ENCODE measurements at places on chromosomes 5 and 9.

DNA sequence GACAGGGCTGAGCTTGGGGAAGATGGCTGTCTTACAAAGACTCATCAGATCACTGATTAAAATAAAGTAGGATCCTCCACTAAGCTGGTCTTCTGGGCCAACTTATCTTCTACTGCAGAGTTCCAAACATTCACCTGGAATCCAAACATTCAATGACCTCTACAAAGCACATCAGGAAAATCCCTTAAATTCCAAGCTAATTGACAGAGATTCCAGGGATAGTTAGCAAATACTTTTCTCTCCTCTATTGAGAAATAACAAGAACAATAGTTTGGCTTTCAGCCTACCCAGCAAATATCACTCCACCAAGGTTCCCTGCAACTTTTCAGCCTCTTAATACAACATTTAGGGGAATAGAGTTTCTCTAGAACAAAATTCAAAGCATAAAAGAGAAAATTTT is 140.6 kb upstream of the LIFR start:
- DNase-seq, result no peak

GRCh38 chr5:153964191-153964879 is 74.4 kb downstream of the FAM114A2 start:
- DNase-seq, result no peak

DNA sequence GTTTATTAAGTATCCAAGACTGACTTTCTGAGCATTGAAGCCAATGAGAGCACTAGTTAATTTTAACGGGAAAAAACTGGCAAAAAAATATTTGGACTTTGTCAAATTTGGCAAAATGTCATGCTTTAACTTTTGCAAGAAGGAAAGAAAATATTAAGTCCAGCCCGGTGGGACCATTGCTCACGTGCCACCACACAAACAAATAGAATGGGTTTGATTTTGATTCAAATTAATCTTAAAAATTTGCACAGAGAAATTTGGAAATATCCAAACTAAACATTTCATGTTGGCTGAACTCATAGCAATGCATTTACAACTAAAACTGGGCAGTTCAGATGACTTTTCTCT is 302.2 kb downstream of the EBF1 start:
- DNase-seq, result no peak

- no peak for DNase-seq
Measured at GRCh38 chr9:123323196-123324013, 32.6 kb upstream of the CRB2 start.

DNA sequence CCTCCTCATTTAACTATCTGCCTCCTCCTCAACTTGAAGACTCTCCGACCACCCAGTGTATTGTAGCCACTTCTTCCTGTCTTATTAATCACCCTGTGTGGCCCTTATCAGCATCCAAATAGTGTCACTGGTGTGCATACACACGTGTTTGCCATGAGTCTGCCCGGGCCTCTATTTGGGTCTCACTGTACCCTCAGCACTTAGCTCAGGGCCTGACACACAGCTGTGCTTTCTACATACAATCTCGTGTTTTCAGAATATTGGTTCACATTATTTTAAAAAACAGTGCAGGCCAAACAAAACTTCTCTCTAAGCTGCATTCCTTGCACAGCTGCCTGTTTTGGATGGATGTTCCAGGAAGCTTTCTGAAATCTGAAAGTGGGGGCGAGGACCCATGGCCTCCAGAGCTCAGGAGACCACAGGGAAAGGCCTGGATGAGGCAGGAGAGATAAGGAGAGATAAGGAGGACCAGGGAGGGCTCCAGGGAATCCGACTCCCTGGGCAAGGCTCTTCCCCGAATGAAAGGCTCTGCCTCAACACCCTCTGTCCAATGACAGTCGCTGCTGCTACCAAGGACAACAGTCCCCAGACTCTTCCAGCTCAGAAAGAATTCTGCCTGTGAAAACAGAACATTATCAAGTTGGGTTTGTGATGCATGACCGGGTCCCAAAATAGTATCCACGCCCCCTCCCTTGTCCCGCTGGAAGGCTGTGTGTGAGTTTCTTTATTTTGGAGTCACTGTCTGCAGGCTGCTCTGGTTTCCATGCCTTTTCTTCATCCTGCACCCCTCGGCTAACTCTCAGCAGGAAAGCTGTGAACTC is 255.6 kb downstream of the NSG2 start:
- no peak for DNase-seq

GRCh38 chr9:93131599-93132286 is 2.3 kb downstream of the NINJ1 start:
- no peak for DNase-seq

GRCh38 chr5:168553377-168554130 is 24.4 kb downstream of the FBLL1 start:
- no peak for DNase-seq

DNA sequence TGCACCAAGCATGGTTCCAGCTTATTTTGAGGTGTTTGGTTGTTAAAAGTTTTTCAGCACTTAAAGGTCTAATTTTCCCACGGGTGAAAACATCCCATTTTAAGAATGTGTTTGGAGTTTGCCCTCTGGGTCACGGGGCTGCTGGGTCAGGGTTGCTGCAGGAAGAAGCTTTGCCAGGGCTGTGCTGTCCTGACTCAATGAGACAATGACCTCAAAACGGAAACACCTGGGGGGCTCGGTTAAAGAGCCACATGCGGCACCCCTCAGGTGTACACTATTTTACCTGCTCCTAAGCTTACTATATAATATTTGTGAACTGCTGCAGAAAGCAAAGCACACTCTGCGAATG is 27.6 kb downstream of the UBE2QL1 start:
- no peak for DNase-seq

DNA sequence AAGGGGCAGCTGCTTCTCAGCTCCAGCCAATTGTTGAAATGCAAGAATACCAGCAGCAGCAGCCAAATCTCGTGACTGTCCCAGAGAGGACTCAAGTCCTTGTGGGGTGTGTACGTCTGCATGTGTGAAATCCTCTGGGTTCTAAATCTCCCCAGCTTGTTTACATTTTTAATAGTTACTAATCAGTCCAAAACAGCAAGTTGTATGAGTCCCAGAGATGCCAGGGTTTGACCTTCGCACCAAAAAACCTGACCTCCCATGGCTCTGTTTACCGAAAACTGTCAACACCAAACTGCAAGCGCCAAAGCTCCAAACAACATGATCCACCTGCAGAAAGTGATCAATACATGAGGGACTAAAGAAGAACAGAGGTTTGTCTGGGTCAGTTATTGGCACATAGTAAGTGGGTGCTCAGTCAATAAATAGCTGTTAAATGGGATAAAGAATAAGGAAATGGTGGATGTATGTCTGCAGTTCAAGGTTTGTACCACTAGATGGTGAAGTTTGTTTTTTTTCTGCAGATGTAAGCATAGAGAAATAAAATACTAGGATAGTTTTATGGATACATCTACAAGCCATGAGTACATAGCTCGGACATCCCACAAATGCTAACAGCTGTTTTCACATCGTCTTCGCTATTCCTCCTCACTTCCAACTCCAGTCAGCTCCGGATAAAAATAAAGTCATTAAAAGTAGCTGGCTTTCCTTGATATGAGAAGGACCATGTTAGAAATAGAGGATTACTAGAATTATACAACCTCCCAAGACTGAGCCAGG is 85.3 kb upstream of the ADRB2 start:
- DNase-seq, result no peak

DNA sequence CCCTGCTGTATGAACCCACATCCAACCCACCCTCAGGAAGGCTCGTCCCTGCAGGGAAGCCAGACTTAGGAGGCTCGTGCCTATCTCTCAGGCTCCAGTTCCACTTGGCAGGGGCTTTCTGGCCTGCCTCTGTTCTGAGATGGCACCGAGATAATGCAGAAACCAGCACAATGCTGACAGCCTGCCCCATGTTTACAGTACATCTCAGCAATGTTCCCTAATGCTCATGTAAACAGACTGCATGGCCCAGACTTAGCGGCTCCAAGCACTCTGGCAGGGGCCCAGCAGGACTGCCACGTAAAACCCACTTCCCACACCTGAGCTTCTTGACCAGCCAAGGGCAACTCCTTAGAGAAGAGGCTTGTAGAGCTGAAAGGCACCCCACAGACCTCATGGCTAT is 499.5 kb upstream of the BRINP1 start:
- DNase-seq, result no peak

GRCh38 chr5:61329550-61330128 is 2.4 kb upstream of the ZSWIM6 start:
- DNase-seq, result no peak

DNA sequence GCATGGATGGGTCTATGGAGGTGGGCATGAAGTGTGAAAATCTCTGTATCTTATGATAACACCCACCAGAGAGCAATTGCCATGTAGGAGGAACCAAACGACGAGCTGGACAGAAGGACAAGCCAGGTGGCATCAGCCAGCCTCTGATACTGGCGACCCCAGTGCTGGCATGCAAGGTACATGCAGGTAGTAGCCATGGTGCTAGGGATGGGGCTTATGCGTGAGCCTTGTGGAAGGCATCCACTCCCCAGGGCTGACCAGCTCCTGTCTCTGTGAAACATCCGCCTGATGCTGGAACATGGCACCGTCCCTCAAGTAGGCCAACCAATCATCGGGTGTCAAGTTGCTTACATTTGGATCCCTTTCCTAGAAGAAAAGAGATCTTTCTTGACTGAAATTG is 412.9 kb downstream of the GADD45G start:
- DNase-seq, result no peak

- no peak for DNase-seq
Measured at GRCh38 chr5:66415208-66415607, 181.0 kb upstream of the MAST4 start.

DNA sequence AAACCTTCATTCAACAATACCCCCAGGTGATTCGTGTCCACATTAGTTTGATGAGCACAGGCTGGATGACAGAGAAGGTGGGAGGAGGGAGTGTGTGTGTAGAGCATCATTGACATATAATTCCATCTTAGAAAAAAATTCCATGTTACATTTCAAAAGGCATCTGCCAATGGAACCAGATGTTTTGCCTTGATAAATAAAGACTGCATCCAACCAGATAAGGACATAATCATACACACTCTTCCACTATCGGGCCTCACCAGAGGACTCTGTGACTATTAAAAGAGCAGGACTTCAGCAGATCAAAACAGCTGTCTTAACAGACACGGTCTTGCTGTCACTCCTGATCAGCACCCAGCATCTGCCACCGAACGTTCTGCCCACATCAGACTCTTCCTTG is 96.4 kb upstream of the SPIN1 start:
- no peak for DNase-seq

GRCh38 chr9:96020792-96021550 is 145.5 kb downstream of the ERCC6L2 start:
- DNase-seq, result no peak

DNA sequence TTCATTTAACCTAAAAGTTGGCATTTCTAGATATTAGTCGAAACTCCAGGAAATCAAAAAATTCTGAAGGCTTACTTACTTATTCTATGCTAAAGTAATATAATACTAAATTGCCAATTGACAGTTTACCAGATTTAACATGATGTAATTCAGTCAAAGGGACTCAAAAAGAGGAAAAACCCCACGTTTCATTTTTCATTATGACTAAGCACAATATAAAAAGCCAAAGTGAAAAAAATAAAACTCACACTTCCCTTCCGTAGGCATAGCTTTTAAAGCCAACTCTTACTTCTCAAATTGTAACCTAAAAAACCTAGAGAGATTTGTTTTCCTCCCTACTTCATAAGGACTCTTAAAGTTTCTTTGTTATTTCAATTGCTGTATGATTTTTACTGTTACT is 146.6 kb downstream of the RAPGEF6 start:
- DNase-seq, result no peak

DNA sequence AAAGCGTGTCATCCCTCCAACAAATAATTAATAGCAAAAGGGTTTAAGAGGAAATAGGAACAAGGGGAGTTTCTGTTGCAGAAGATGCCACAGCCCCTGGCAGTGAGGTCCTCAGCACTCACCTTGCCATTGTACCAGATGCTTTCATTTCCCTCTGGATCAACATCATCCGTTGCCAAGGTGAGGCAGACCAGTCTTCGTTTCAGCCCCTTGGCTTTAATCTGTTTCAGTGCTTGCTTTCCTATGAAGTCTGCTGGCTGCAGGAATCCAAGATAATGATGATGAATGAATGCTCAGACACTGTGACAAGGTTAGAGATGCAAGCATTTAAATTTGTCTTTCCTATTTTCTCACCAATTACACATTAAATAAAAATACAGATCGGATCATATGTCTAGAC is 20.0 kb upstream of the ARSB start:
- no peak for DNase-seq

GRCh38 chr9:3608011-3608410 is 82.2 kb upstream of the RFX3 start:
- DNase-seq, result no peak

DNA sequence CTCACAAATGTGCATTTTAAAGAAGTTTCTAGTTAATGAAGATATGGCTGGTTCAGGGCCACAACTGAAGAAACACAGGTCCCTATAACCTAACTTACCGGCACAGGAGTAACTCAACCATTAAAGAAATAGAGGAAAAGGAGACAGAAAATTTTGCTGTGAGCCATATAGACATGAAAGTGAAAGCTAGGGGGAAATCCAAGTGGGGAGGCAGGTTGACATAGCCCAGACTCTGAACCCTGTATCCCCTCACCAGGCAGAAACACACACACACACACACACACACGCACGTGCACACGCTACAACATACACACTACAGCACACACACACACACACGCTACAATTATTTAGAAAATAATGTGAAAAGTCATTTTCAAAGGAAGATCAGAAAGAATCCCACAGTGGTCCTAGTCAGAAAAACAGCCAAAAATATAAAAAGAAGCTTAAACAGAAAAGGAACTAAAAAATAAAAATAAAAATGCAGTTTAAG is 856.4 kb upstream of the CDH6 start:
- no peak for DNase-seq

GRCh38 chr5:155919126-155919525 is 407.8 kb upstream of the SGCD start:
- DNase-seq, result no peak

DNA sequence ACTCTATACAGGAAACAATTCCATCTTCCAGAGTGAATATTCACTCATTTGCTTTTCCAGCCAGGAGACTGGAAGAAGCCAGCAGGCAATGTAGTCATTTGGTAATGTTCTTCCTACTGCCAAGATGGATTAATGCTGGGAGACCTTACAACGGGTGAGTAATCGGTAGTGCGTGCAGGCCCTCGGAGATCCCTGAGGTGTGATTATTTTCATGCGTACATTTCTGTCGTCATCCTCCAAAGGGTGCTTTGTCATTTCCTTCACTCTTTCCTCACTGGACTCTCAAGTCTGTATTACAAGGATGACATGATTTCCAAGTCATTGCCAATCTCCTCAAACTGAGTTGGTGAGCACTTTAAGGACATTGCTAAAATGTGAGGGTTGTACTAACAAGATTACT is 263.5 kb downstream of the CWC27 start:
- DNase-seq, result no peak

DNA sequence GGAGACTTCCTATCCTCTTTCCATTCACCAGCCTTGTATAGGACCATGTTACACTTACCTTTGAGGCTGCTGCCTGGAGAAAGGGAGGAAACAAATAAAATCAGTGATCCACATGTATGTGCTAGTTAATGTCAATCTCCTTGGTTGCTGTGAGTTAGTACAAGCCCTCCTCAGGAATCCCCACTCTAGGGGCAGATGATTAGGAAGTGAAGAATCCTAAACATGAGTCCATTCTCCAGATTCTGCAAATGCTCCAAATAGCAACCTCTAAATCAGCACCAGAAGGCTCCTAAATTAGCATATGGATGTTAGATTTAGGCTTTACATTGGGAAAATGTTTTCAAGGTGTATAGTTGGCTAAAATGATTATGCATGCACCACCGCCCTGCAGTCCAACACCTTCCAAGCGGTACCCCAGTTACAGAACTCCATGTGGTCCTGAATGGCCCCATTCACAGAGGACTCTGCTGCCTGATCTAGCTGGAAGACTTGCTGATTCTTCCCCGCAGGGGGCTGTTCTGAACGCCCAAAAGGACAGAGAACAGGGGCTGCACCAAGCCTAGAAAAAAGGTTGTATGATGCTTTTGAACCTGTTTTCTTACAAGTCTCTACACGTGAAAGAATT is 123.2 kb downstream of the TLE1 start:
- DNase-seq, result no peak

Measured in activated CD4-positive, alpha-beta T cell treated with anti-CD3 and anti-CD28 coated beads for 24 hours (primary cell).